ENCODE measurements at places on chromosomes 2 and 18.

DNA sequence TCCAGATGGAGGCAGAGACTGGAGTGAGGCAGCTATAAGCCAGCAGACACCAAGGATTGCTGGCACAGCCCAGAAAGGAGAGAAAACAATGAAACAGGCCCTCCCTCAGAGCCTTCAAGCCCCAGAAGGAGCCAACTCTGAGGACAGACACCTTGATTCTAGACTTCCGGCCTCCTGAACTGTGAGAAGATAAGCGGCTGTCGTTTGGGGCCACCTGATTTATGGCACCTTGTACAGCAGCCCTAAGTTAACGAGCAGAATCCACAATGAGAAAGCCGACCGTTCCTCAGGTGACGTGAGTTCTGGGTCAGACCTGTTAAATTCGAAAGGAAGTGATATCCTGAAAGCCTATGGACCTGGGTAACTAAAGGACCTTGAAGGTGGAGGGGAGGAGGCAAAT, 7.3 kb upstream of the CNDP2 start:
- DNase-seq: no peak

- DNase-seq: no peak
Measured at GRCh38 chr18:75739682-75740081, 312.2 kb upstream of the SMIM21 start.

DNA sequence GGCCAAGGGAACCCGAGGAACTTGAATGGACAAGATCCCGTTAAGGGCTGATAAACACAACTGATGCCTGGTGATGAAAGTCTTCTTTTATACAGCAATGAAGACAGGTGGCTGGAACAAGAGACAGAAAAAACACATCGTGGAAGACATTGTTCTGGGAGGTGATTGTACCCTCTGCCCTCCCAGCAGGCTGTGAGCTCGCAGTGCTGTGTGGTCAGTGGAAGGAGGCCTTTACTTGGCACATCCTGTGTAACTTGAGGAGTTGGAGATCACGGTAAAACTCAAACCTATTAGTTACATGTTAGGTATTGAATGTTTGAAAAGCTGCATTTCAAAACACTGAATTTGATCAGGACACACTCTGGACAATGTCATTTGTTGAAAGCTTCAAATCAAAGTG, 249.9 kb upstream of the EPAS1 start:
- DNase-seq: no peak

DNA sequence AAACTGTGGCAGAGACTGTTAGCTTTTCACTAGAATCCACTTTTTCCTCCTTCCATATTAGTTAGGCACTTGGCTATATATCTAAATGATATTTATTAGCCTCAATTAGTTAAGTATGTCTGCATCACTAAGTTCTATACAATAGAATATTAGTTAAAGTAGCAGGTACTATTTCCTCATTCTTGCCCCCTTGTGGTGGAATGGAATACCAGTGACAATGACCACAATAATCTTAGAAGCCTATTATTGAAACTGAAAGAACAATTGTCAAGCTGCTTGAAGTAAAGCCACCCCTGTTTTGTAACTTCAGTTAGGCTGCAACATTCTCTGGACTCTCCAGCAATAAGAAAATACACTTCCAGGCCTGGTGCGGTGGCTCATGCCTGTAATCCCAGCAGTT, 476.3 kb upstream of the VWC2L start:
- DNase-seq: no peak

DNA sequence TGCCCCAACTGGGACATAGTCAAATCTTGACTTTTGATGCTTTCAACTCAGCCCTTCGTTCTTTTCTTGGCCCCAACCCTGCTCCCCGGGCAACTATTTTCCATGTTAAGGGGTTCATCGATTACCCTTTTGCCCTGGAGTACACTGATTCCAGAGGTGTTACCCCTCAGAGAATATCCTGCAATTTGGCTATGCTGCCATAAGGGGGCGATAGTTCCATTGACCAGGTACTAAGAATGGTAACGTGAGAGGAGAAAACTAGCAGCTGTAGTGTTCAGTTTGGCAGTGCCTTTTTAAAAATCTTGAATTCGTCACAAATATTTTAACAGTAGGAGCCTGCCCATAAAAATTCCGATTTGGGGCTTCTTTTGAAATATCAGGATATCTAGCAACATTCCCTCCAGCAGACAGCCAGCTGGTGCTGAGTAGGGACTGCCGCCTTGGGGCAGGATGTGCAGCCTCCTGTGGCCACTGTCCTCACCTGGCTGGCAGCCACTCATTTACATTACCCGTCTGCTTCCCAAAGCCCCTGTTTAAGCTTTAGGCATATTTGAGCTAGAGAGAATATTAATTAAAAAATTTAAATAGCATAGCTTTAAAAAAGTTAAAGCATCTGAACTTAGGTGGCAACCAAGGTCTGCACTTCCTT, 146.3 kb upstream of the SKOR2 start:
- DNase-seq: no peak
